ENCODE measurements at places on chromosomes 2 and 18.

- DNase-seq: no peak
Observed at GRCh38 chr2:127864877-127865276, 6.9 kb upstream of the POLR2D start.

DNA sequence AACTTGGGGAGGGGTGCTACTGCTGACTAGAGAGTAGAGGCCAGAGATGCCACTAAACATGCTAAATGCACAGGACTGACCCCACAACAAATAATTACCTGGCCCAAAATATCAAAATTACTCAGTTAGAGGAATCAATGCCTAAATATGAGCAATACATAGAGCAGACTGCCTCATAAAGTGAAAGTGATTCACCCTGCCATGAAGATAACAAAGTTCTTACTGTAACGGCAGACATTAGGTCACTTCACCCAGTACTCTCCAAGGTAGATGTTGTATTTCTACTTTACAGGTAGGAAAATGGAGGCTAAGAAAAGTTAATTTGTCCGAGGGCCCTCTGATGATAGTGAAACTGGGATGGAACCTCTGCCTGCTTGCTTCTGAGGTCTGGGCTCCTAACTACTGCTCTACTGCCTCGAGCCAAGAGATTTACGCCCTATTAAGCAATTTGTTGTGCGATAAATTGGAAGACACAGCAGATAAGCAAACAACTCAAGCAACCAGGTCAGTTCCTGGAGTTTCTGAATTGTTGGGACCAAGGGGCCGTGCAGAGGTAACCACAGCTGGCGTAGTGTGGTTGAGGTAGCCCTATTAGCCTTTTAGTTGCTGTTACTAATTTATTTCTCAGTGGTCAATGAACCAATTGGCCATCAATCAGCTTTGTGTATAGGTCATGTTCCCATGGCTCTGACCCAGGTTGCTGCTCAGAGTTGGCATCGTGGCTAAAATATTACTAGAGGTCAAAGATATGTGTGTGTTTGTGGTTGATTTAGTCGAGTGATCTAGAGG, 4.8 kb downstream of the DHRS9 start:
- DNase-seq: no peak

DNA sequence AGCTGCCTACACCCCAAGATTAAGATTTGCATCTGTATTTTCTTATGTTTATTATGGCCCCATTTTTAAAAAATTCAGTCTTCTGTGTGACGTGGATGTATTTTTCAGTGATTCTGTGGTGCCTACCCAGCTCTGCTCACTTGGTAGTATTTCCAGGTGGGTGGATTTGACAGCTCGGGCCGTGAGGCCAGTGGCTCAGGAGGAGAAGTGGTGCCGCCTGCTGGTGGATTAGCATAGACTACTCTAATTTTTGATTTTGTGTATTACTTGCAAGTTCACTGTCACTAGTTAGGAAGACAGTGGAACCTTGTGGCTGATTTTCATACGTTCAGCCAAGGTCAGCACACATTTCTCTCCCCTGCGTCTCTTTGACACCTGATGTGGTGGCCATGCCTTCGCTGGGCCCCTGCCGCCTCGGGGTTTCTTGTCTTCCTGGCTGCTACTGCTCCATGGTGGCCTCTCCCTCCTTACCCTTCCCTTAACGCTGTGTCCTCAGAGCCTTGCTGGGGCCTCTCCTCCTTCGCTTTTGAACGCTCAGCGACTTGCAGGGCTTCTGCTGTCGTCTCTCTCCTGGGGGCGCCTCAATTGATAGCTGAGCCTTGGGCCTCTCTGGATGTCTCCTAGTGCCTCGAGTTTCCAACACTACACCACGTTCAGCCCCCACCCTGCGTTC, 89.4 kb downstream of the DGKD start:
- no peak for DNase-seq

- no peak for DNase-seq
Observed at GRCh38 chr2:10471955-10472354, 23.8 kb upstream of the ODC1 start.

- no peak for DNase-seq
Observed at GRCh38 chr18:54357082-54357659, 487 bp downstream of the STARD6 start.

- no peak for DNase-seq
Observed at GRCh38 chr2:226077841-226078240, 678.3 kb downstream of the NYAP2 start.

DNA sequence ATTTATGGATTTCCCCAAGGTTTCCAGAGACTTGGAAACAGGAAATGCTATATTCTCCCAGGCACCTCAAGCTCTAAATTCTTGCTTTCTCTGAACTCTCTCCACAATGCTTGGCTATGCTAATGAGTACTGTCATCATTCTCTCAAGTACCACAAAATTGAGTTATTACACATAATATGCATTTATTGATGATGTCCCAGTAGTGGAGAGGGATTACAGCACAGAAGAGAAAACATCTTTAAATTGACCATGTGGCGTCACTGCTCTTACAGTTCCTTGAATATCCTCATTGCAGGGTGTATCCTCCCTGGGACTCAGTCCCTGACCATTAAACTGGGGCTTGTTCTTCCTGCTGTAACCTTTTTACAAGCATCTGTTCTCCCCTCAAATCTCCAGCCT, 681.1 kb upstream of the FANCL start:
- no peak for DNase-seq

DNA sequence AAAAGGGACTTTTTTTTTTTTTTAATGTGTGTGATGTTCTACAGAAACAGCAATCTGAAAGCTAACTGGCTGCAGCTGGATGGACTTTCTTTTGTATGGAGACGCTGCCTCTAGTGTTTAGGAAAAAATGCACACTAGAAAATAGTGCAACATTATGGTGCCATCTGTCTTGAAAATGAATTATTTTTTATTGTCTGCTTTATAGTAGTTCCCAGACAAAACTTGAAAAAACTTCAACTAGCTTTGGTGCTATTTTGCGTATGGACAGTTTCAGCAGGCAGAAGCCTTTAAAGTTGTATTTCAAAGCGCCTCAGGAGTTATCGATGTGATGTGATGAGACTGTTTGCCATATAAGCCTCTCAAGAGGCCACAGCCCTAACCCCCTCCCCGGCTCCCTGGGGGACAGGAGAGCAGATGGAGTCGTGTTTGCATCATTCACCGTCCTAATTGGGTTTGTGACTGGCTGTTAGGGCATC, 86.9 kb downstream of the LTBP1 start:
- no peak for DNase-seq

GRCh38 chr2:8061219-8061618, 620.6 kb upstream of the ID2 start:
- DNase-seq: no peak

DNA sequence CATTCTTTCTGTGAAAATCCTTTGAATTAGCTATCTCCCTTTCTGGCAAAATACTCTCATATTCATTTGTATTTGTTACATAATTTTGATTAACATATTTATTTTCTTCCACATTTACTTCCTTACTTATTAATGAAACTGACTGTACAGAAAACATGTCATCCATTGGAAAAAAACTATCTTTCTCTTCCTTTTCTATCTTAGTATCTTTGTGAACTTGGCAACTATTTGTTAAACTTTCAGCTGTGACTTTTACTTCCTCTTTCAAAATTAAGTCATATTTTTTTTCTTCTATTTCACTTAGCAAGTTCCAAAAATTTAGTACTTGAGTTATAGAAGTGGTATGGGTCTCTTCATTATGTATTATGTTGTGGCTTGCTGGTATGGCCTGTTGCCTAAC, 2.6 kb downstream of the RAD51AP2 start:
- no peak for DNase-seq

- no peak for DNase-seq
Observed at GRCh38 chr2:218999021-218999880, 6.0 kb upstream of the CRYBA2 start.

GRCh38 chr18:54052732-54053429, 171.6 kb downstream of the MBD2 start:
- DNase-seq: no peak

- DNase-seq: no peak
Observed at GRCh38 chr2:25419678-25420242, 78.0 kb upstream of the DNMT3A start.

DNA sequence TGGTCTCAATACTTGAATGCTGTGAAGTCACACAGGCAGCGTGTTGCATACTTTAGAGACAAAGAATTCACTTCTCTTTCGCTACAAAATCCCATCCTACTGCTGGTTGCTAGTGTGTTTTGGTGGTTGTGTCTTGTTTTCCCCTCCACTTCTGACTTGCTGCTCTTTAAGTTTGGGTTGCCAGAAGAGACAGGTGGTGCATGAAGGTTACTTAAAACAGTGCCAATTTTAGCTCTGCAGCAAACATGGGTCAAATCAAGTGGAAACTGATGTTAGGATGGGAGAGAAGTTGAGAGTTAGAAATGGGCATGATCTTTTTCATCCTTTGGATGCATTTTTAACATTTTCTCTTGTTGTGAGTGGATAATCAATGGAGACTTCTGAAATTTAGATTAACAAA, 136.2 kb upstream of the KCNH7 start:
- DNase-seq: no peak

DNA sequence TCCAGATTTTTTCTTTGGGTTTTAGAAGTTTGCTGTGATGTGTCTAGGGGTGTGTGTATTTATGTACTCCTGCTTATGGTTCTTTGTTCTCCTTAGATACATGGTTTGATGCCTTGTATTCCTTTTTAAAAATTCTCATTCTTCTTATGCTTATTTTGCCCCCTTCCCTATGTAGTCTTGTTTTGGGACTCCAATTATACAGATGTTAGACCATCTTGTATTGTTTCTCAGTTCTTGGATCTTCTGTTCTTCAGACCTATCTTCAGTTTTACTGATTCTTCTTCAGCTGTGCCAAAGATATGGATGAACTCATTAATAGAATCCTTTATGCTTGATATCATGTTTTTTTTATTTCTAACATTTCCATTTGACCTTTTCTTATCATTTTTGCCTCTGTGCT, 14.2 kb upstream of the MSL3B start:
- DNase-seq: no peak

DNA sequence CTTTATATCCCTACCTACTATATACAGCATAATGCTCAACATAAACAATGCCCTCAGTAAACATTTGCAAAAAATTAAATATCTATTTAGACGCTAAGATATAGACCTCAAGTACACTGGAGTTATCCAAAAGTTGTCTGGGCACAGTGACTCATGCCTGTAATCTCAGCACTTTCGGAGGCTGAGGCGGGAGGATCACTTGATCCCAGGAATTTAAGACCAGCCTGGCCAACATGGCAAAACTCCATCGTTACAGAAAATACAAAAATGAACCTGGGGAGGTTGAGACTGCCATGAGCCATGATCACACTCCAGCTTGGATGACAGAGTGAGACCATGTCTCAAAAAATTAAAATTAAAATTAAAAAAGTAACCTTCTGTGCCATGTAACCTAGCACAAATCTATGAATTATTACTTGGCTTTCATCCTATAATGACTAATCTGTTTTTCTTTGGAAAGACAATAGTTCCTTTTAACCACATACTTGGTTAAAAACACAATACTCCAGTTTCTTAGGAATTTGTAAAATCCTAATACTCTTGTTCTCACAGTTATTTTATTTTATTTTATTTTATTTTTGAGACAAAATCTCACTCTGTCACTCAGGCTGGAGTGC, 6.7 kb upstream of the TNFAIP6 start:
- no peak for DNase-seq

- DNase-seq: no peak
Observed at GRCh38 chr2:55859875-55860274, 63.7 kb downstream of the EFEMP1 start.

DNA sequence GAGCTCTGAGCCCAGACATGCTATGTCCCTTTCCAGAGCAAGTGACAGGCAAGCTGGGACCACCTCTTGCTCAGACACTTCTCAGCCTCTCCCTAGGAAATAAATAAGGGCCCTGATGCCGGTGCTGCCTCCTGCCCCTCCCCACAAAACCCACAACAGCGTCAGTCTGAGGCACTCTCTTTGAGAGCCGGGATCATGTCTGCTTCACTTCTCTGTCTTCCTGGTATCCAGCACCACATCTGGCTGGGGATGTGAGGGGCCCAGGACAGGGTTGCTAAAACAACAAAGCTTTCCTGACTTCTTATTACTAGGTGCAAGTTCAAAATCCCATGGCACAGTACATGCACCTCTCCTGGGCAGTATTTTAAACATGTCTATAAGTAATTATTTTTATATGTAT, 103.9 kb upstream of the GLI2 start:
- no peak for DNase-seq

- DNase-seq: no peak
Observed at GRCh38 chr2:126777620-126777978, 121.1 kb upstream of the TEX51 start.

- no peak for DNase-seq
Observed at GRCh38 chr2:166499281-166499680, 5.2 kb upstream of the SCN7A start.

DNA sequence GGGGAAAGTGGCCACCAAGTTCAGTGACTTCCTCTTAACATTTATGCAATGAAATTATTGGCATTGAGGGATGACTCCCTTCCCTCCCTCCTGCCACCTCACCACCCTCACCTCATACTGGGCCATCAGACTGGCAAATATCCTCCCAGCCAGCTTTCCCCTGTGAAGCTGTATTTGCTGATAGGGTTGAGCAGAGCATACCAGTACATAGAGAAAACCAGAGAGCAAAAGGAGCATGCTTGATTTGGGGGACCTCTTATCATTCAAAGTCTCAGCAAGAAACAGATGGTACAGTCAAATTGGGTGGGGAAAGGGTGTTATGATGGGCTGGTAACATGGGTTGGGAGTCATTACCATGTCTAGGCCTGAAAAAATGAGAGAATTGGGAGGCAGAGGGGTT, 19.1 kb upstream of the B3GNT2 start:
- DNase-seq: no peak

DNA sequence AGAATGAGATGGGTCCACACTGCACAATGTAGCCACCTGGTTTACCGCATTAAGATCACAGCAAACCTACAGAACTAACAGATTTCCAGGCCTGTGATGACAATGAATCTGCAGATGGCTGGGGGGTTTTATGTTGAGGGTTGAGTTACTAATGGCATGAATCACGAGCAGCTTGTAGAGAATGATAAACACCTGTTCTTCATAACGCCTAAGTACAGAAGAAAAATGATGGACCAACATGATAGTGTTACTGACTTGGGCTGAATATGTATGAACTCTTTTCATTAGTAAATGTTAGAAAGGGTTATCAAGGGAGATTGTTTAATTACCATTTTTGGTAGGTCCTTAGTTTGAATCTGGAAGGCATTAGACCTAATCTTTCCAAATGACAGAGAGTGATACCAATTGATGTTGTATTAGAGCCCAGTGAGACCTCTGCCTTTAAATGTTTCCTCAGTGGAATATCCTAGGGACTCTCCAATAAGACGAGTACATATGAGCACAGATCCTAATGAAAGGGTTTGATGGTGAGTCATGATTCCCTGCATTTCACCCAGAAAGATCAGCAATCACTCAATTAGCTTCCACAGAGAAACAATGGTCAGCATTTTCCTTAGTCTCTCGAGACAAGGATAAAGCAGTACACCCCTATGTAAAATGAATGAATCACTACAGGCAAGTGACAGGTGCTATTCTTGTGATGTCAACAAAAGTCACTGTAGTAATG, 243.8 kb downstream of the DLGAP1 start:
- DNase-seq: no peak

GRCh38 chr2:16320716-16321115, 344.9 kb downstream of the CYRIA start:
- DNase-seq: no peak
